T-cell (primary cell): ENCODE measurements at places on chromosomes 16 and 17.

- no peak for DNase-seq
These were observed 40.2 kb downstream of the KSR1 start for GRCh38 chr17:27496437-27496943.

DNA sequence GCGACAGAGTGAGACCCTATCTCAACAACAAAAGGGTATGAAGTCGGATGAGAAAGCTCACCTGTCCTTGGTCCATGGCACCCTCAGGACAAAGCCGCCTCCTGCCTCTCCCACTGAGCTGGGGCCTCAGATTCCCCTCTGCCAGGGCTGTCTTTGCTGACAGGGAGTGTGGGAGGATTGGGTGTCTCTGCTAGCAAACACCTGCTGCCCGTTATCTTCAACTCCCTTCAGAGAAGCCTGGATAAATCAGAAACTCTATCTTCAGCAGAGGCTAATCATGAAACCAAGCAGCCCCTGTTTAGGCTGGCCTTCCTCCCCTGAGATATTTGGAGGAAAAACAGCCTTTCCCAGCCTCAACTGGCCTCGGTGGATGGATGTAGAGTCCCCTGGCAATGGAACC lies 36.3 kb upstream of the CDH1 start:
- no peak for DNase-seq

DNA sequence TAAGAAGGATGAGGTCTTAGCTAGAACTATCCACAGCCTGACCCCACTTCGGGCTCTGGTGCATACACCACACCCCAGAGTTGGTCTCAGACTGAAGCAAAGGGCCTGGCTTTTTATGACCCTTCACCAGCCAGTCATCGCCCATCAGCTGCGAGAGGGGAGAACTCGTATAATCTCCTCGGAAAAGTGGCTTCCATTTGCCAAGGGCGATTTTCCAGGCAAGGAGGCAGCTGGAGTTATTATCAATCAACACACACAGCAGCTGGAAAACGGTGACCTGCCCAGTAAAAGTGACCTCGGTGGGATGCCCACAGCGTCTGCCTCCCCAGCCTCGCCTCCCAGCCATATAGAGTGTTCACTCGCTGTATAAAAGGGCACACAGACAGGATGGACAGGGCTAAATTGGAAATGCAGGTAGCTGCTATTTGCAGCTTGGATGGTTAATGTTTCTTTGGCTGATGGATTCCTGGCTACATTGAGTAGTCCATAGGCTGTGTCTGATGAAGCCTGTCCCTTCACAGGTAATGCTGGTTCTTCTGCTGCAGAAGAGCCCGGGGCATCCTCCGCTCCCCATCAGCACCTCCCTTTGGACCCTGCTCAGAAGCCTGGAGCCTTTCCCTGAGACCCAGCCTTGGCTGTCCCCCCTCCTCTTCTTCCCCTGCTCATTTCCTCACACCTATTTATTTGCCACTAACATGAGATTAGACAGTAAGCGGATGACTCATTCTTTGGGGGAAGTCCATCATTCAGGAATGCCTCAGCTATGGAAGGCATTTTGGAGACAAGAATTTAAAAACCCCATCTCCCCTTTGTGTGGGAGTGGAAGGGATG lies 45.7 kb downstream of the TMEM186 start:
- no peak for DNase-seq

GRCh38 chr17:49249292-49249794 lies 18.8 kb upstream of the PHOSPHO1 start:
- no peak for DNase-seq

DNA sequence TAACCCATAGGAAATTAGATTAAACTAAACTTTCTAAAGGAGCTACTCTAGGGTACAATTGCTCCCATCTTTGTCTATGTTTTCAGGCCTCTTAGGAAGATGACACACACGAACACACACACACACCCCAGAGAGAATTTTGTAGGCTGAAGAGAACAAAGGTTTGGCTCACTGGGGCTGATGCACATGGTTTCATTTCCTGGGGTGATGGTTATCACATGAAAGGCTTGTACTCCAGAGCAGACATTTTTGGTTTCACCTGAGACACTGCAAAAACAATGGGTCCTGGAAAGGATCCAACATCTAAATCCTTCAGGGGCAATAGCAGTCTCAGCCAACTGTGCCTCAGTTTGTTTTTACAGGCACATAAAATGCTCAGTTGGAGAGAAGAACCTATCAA lies 62.8 kb downstream of the GRB7 start:
- peak; percentile 46 for DNase-seq

- DNase-seq, result no peak
These were observed 6.6 kb downstream of the ZNF319 start for GRCh38 chr16:57993897-57994296.

DNA sequence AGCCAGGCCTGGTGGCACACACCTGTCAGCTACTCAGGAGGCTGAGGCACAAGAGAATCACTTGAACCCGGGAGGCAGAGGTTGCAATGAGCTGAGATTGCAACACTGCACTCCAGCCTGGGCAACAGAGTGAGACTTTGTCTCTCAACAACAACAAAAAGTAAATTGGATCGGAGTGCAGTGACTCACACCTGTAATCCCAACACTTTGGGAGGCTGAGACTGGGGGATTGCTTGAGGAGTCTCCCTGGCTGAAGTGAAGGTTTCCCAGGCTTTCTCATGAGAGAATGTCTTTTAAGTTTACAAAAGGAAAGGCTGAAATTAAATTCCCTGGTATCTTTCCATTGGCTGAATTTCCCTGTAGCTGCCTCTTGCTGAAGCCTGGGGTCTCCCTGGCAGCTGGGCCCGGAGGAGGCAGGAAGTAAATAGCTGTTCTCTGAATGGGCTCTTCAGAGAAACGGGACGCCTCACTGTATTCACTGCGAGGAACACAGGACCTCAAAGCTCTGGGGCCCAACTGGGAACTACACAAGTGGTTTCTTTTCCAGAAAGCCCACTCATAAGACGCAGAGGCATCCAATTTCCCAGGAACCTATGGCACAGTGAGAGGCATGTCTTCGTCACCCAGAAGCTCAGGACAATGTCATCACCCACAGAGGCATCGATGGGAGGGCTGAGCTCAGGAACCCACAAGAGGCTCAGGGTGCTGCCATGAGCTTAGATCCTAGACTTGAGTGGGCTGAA lies 77.4 kb upstream of the SMURF2 start:
- no peak for DNase-seq

DNA sequence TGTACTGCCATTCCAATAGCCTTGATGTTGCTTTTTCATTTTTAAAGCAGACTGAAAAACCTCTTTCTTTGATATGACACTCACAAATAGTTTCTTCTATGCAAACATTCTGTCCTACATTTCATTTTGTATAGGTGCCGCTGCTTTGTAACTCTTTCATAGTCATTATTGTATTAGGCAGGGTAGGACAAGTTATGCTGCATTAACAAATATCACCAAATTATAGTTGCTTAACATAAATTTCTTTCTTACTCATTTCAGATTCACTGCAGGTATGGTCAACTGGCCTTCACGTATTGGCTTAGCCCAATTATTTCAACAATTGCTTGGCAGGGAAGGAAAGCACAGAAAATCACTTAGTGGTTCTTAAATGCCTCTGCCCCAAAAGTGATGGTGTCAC lies 70.8 kb downstream of the GPR139 start:
- no peak for DNase-seq

- no peak for DNase-seq
These were observed 18.7 kb downstream of the DNASE1 start for GRCh38 chr16:3673201-3673600.
